ENCODE measurements at places on chromosomes 1 and 21.

GRCh38 chr1:24544239-24544638, 11.6 kb upstream of the NCMAP start:
- DNase-seq = no peak

DNA sequence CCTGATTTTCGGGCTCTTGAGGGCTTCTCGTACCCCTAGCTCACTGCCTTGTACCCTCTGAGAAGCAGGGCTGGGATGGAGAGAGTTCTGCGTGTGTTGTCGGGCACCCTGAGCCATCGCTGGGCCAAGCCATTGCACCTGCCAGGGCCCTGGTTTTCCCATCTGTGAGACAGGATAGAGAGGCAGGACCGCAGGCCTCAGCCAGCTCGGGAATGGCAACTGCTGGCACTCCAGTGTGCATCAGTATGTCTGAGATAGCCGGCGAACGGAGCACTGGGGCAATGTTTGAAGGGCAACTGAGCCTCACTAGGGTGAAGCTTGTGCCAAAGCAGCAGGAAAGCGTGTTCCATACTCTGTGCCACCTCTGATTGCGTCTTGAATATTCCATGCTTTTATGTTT, 66.9 kb downstream of the TENT5C start:
- no peak for DNase-seq

GRCh38 chr1:33420870-33421775, 9.8 kb downstream of the PHC2 start:
- DNase-seq = no peak

GRCh38 chr1:7420098-7420445, 351.0 kb upstream of the VAMP3 start:
- no peak for DNase-seq

DNA sequence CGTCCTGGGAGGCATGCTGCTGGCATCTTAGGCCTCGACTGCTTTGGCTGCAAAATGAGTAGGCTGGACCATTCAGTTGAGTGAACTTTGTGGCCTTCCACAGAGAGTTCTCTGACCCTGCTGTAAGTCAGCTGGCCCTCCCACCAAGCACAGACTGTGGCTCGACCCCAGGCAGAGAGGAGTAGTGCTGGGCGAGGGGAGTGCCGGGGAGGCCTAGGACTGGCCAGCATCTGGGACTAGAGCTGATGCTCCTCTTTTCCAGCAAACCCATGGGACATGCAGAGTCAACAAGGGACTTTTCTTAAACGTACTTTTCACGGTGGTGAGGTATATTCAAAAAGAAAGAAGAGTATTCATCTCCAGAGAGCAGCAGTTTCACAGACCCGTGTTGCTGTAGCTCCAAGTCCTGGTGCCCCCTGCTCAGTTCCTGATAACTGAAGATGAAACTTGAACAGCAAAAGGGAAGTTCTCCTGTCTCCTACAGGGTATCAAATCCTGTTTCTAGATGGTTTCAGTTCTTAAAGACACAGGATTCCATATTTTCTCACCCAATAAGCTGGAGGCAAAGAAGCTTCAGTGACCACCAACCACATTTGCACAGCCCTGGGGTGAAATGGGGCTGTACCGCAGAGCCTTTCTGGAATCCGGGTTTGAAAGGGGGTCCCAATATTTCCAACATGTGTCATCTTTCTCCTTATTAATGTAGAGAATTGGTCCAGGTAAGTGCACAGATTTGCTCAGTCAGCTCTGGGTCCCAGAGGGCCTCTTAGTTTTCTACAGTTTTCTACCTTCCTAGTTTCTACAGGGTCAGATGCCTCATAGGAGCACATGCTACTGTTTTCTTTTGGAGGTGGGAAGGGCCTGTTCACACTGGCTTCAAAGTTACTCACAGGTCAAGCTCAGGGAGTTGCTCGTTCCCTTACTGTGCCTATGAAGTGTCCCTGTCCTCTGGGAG, 20.9 kb downstream of the BATF3 start:
- no peak for DNase-seq

GRCh38 chr21:45940091-45940490, 41.5 kb upstream of the COL6A1 start:
- DNase-seq = no peak

DNA sequence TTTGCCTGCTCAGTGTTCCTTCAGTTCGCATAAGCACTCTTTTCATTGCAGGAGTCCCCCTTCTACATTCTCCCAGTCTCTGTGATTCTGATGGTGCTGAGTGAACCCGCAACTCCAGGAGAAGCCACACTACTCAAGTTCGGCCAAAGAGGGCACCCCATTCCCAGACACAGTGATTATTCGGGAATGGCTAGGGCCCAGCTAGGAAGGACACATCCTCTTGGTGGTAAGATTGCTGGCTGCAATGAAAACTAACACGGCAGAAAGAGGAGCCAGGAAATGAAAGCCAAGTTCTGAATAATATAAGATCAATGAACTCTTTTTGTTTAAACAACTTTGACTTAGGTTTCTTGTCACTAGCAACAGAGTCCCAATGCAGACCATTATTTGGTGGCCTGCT, 14.9 kb downstream of the CREG1 start:
- DNase-seq = no peak

DNA sequence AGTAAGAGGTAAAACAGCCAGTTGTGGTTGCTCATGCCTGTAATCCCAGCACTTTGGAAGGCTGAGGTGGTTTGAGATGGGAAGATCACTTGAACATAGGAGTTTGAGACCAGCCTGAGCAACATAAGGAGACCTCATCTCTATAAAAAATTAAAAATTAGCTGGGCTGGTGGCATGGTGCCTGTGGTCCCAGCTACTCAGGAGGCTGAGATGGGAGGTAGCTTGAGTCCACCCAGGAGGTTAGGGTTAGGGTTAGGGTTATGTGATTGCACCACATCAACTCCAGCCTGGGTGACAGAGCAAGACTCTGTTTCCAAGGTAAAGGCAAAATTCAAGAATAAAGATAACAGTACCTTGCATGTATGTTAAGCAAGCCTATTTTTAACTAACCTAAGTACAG, 3.5 kb downstream of the SAMSN1 start:
- DNase-seq = no peak

DNA sequence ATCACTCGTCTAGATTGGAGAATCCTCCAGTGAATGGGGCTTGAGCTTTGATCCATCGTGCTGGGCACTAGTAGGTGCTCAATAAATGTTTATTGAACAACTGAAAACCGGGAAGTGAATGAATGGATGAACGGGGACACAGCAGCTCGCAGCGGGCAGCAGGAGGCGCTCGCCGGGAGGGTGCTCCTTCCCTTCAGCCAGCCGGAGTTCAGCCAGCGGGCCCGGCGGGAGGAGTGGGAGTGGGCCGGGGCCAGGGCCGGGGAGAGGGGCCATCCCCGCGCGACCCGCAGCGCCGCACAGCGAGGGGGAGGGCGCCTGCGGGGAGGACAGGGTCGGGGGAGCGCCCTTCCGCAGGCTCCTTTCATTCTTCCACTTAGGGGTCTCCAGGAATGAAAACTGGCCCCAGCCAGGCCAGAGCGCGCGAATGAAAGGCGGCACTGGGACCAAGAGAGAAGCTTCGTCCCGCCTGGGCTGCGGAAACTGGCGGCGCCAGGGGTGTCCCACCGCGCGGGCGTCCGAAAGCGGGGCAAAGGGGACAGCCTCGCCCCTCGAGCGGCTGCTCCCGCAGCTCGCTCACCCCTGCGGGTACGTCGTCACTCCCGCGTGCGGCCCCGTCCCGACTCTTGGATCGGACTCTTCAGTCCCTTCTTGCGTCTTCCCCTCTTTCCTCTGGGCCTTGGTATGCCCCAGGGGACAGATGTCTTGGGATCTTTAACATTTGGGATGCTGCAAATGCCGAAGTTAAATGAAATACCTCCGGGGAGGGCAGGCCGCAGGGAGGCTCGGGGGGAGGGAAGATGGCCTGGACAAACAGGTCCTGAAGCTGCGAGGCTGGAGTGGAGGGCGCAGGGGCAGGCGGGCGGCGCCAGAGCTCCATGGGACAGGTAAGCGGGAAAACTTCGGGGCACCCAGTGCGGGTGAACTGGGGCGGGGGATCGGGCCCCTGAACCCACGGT, 3.6 kb upstream of the INAVA start:
- DNase-seq = no peak

- no peak for DNase-seq
Observed at GRCh38 chr1:186456729-186457255, 4.1 kb downstream of the PDC start.

GRCh38 chr1:201741763-201742342, 87.1 kb upstream of the IPO9 start:
- DNase-seq = no peak

- DNase-seq = no peak
Observed at GRCh38 chr1:200473698-200474371, 64.0 kb upstream of the ZNF281 start.

DNA sequence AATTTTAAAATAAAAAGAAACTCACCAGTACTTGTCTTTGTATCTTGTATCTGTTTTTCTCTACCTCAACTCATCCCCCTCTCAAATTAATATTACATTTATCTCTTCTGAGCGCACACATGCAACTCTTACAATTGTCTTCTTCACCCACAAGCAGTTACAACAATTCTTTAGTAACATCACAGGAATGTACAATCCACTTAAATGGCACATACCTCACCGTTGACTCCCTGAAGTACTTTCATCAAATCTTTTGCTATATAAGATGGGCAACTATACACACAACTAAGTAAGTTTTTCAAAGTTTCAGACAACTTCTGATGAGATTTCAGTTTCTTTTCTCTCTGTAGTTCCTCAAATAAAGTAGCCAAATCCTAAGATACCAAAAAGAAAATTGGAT, 28.3 kb downstream of the HEATR1 start:
- DNase-seq = no peak

GRCh38 chr1:227946624-227947385, 927 bp downstream of the WNT9A start:
- no peak for DNase-seq

GRCh38 chr1:74933500-74933899, 200.5 kb downstream of the TYW3 start:
- no peak for DNase-seq

- no peak for DNase-seq
Observed at GRCh38 chr1:88661951-88662699, 21.9 kb upstream of the PKN2 start.

DNA sequence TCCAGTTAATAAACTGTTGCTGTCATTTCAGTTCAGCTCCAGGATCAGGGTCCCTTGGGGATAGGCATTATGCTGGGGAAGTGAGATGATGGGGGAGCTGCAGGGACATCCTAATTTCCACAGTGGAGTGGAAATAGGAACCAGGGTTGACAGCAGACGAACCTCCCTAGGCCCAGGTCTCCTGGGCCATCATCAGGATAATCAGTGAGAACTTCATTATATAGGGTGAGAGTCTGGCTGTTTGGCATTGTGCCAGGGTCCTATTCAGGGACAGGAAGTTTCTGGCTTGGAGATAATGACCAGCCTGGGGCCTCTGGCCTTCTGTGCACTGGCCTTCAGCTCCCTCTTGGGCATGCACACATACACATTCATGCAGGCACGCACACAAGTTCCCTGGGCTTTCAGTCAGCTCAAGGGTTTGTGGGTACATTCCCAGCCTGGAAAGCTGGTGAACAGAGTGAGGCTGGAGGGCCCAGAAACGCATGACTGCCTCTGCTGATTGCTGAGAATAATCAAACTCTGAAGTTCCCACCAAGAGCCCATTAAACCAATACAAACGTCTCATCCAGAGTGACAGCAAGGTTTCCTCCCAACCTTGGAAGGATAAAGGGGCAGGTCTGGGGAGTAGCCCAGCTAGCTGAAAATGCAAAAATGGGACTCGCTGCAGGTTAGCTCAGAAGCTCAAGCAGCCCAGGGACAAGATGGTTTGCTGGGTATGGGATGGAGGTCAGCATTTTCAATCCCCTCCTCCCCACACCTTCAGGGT, 13.9 kb upstream of the LRIG2 start:
- DNase-seq = no peak
